ENCODE measurements at places on chromosomes 12 and 14. TPM values are rescaled to one million over a fixed set of nuclear protein-coding genes. Genes with fewer than 3 reads are reported as not detected.

Gene NRXN3
- total RNA-seq, result 1.6 TPM

DNA sequence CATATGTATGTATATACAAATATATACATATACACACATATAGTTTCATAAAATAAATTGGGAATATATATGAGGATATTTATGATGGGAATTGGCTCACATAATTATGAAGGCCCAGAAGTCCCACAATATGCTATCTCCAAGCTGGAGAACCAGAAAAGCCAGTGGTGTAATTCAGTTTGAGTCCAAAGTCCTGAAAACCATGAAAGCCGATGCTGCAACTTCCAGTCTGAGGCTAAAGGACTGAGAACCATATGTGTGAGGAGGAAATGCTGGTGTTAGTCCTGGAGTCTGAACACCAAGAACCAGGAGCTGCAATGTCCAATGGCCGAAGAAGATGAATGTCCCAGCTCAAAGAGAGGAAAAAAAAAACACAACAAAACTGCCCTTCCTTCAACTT lies 65.5 kb upstream of the PRKD1 start:
- no peak for DNase-seq

DNA sequence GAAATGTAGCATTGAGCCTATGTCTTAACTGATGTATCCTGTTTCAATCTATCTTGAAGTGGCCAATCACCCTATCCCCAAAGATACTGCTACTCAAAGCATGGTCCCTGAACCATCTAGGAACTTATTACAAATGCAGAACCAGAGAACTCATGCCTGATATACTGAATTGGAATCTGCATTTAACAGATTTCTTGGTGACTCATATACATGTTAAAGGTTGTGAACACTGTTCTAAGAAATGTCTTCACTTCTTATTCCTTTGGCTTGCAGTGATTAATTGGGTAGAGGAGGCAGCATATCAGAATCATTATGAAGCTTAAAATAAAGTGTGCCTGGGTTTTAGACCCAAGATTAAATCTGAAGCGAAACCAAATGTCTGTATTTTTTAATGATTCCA lies 795.6 kb downstream of the DIO2 start:
- no peak for DNase-seq

DNA sequence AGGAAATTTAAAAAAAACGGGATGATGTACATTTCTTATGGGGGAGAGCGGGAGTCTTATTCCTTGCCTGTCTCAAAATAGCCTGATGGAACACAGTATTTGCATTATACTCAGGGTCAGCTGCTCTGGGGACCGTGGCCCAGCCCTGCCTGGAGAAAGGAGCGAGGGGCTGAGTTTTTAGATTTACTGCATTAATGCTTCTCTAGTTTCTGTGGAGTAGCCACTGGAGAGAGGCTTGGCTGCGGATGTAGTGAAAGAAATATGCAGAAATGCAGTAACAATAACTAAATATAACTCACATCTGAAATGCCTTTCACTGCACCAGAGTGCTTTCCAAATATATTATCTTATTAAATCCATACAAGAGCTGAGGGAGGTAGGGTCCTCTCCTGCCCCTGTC lies 87.6 kb upstream of the MAP1LC3B2 start:
- no peak for DNase-seq

DNA sequence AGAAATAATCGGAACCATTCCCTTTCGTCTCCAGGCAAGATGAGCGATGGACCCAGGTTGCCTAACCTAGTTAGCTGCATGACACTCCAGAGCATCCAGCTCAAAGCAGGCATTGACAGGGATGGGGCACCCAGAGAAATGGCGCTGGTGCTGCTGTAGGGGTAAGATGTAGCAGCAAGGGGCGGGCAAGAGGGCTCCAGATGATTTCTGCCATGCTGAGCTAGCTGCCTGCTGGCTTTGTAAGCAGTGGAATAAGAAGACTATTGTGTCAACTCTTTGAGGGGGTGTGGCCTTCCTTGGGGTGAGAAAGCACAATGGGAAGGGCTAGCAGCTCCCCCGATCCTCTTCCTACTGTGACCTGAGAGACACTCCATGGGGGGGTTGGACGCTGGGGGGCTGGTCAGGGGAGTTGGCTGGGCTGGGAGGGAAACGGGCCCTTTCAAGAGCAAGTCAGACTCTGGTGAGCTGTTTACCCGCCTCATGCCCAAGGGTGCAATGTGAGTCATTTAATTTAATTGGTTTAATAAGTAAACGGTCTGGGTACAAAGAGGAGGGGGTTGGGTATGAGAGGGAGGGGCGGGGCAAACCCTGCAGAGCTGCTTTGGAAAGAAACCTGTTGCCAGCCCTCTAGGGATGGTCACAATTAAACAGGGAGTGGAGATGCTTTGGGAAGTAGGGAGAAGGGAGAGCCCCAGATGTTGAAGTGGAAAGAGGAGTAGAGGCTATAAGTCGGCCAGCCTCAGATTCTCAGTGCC lies 50.5 kb downstream of the B4GALNT3 start:
- no peak for DNase-seq

All from left cardiac atrium (tissue), 4 donors.